Activated CD4-positive, alpha-beta T cell treated with anti-CD3 and anti-CD28 coated beads, Interleukin-2, amount 10 ng/mL, durations not matched to agents 7 days and 5 days (primary cell): ENCODE measurements at places on chromosomes 4 and X.
A peak's percentile ranks its signal among the peaks of the same experiment; 100 is the strongest.

GRCh38 chrX:106178826-106179225 lies 10.7 kb downstream of the PWWP3B start:
- no peak for DNase-seq

DNA sequence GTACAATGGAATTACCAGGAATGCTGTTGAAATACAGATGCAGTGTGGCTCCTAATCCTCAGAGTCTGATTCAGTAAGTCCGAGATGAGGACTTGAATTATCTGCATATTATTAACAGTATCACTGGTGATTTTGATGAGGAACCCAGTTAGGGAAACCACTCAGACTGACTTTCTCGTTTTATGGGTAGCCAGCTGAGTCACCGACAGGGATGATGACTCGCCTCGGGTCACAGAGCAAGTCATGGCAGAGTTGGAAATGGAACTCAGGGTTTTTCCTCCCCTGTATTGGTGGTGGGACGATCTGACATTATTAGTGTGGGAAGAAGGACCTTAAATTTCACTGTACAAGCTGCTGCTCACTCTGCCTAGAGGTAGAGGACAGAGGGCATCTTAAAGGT lies 51.3 kb downstream of the RTL9 start:
- no peak for DNase-seq

- DNase-seq, result no peak
Measured at GRCh38 chr4:111792632-111793031, 352.6 kb upstream of the FAM241A start.

- no peak for DNase-seq
Measured at GRCh38 chrX:104712515-104712914, 146.5 kb downstream of the IL1RAPL2 start.

DNA sequence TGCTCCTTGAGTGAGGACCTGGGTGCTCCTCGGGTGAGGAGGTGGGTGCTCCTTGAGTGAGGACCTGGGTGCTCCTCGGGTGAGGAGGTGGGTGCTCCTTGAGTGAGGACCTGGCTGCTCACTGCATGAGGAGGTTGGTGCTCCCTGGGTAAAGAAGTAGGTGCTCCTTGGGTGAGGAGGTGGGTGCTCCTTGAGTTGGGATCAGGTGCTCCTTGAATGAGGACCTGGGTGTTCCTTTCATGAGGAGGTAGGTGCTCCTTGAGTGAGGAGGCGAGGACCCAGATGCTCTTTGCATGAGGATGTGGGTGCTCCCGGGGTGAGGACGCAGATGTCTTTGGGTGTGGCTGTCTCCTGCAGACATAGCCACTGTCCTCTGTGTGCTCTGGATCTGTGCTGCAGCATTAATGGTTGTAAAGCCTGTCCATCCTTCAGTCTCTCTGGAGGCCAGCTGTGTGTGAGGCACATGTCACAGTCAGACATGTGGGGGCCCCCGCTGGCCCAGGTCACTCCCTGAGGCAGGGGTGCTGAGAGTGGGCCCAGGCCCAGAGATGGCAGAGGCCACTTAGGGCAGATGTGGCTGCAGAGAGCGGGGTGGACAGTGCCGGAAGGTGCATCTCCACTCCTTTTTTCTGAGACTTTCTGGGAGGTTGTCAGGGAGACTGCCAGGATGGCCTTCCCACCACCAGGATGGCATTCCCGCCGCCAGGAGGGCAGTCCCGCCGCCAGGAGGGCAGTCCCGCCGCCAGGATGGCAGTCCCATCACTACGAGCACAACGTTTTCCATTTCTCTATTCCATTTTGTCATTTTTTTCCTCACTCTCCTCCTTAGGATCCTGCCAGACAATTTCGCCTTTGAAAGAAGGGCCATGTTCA lies 101.8 kb downstream of the HMX1 start:
- no peak for DNase-seq

DNA sequence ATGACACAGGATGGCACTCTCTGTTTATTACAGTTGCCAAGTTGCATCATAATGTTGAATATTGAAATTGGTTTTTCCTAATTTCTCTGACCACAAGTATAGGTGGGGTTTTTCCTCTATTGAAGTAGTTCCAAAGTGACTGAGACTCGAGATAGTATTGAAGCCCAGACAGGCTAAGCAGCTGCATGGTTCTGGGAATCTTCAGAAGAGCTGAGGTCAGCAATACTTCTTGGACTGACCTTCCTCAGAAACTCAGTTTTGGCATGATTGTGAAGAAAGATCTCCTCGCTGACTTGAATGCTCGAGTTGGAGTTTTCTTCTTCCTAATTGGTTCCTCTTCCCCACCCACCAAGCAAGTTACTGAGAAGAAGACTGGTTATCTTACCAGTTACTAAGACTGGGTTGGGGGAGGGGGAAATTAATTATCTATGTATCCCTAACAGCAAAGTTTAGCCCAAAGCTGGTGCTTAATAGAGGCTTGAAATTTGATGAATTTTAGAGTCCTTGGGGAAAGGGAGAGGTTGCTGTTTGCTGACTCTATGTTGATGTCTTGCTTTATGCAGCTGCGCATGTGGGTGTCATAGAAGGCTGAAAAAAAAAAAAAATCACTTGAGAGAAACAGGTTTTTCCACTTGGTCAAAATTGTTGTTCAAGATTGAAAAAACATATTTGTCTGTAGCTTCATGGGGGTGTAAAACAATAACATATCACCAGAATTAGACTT lies 91.1 kb downstream of the P2RY10 start:
- DNase-seq, result no peak

GRCh38 chr4:828641-829271 lies 2.8 kb upstream of the CPLX1 start:
- no peak for DNase-seq

DNA sequence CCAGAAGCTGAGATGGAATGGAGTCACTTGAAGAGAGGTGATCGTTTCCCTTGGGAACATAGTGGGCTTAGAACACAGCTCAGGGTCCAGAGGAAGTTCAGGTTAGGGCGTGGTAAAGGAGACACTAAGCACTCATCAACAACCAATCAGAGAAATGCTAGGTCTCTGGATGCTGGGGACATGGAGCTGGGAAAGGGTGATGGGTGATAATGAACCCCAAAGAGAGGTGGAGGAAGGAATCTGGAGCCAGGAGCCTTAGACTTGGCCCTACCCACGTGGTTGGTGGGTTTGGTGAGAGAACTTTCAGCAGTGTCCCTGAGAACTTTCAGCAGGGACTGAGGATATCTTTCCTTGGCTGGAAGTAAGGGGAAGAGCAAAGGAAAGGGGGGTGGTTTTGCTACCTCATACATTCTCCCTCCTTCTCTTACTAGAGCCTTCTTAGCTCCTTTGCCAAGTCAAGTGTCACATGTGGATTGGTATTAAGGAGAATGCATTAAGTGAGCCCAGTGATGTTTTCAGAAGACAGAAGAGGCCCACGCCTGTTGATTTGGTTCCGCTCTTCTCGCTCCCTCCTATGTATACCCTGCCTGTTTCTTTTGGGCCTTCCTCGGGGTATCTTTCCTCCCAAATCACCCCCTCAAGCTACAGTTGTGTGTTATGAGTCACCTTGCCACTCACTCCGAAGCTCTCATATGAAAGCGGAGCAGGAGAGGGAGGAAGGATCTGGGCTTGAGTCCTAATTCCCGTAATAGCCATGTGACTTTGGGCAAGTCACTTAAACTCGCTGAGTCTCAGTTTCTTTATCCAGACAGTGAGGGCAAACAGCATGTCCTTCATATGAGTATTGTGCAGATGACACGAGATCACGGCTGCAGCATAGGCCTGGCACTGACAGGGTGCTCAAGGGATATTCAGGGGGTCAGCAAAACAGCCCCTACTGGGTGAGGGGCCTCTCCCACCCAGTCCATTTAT lies 63.1 kb downstream of the TSC22D3 start:
- DNase-seq, result no peak

GRCh38 chr4:101141230-101141629 lies 206.1 kb downstream of the PPP3CA start:
- no peak for DNase-seq

- no peak for DNase-seq
Measured at GRCh38 chr4:151443247-151443646, 34.3 kb downstream of the FHIP1A start.

DNA sequence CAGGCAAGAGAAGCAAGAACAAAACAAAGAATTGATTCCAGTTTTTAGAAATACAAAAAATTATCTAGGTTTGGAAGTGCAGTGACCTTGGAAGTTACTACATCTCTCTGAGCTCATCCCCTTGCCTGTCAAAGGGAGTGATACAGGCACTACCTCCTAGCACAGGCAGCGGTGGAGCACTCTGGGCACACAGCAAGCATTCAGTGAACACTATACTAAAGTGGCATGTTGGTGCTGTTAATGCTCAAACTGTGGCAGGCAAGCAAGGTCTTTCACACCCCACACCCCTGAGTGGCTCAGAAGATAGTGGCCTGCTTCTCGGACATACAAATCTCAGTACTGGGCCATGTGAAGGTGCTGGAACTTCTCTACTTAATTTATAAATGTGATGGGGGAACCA lies 51.2 kb downstream of the DRD5 start:
- no peak for DNase-seq

GRCh38 chrX:149848855-149849254 lies 32.1 kb upstream of the MAGEA8 start:
- DNase-seq, result no peak

- DNase-seq, result no peak
Measured at GRCh38 chrX:22616867-22617266, 344.2 kb downstream of the CBLL2 start.

GRCh38 chrX:77447653-77448569 lies 722 bp downstream of the FGF16 start:
- DNase-seq, result no peak

- DNase-seq, result no peak
Measured at GRCh38 chr4:142402900-142403299, 443.2 kb downstream of the INPP4B start.

- DNase-seq, result no peak
Measured at GRCh38 chr4:170167678-170168077, 77.9 kb upstream of the AADAT start.

- DNase-seq, result no peak
Measured at GRCh38 chr4:6984612-6985425, 58.4 kb upstream of the TADA2B start.

DNA sequence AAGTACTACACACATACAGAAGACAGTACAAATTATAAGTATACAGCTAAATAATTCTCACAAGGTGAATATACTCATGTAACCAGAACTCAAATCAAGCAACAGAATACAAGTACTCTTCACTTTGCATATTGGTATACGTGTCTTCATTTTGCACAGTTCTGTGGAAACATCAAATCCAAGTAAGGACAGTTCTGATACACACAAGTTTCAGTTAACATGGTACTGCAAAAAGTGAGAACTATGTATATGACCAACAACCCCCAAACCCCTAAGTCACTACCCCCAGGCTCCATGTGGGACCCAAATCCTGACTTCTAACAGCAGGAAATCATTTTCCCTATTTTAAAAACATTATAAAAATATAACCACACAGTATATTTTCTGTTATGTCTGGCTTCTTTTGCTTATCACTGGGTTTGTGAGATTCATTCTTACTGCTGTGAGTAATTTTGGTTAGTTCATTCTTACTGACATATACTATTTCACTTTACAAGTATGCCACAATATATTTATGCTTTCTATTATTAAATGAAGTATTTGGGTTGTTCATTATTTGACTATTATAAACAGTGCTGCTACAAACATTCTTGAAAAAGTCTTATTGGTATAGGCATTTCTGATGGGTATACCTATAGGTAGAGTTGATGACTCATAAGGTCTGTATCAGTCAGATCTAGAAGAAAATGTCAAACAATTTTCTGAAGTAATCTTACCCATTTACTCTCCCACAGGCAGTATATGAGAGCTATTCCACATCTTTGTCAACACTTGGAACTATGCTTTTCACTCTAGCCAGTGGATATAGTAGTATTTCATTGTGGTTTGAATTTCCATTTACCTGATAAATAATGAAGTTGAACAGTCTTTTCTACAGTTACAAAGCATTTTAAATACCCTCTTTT lies 47.0 kb downstream of the SCLT1 start:
- DNase-seq, result no peak

DNA sequence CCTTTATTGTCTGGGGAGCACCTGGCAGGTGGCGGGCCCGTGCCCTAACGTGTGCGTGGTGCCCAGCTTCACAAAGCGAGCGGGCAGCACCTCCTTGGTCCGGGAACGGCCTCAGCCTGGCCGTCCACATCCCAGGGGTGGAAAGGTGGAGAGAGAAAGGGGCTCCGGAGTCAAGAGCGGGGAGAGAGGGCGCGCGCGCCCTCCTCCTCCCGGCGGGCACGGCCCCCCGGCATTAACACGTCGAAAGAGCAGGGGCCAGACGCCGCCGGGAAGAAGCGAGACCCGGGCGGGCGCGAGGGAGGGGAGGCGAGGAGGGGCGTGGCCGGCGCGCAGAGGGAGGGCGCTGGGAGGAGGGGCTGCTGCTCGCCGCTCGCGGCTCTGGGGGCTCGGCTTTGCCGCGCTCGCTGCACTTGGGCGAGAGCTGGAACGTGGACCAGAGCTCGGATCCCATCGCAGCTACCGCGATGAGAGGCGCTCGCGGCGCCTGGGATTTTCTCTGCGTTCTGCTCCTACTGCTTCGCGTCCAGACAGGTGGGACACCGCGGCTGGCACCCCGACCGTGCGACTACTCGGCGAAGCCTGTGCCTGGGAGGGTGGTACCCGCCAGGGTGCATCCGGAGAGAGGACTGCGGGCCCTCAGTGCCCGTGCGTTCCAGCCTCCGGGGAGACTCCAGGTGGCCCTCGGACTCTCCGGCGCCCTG lies at the start of gene KIT:
TSS of gene KIT (plus strand) at position 407 of the 701 bp plus-strand sequence. CDS start at position 465, 58 bp downstream.
- no peak for DNase-seq

DNA sequence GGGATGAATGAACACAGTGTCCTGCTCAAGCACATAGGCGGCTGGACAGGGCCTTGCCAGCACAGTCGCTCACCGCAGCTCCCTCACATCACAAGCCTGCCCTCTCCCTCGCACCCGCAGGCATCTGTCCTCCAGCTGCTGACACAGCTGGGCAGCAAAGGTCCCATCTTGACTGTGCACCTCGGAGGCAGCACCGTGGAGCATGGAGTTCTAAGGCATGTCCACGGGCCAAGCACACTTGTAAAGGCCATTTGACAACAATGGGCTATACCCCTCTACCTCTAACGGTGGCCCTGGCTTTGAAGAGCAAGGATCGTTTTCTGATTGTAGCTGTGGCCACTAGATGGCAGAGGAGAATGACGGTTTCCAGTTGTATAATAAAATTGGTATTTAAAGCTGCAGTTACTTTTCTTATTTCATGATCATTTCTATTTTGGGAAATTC lies 53.8 kb downstream of the APLN start:
- peak; percentile 32 for DNase-seq

DNA sequence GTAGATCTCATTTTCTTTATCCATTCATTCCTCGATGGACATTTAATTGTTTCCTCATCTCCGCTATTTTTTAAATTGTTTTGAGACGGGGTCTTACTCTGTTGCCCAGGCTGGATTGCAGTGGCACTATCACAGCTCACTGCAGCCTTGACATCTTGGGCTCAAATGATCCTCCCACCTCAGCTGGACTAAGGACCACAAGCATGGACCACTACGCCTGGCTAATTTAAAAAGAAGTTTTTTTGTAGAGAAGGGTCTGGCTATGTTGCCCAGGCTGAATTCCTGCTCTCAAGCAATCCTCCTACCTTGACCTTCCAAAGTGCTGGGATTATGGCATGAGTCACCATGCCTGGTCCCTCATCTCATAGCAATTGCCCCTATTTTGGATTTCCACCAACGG lies 7.0 kb upstream of the TRIML1 start:
- no peak for DNase-seq

GRCh38 chr4:122412547-122412946 lies 33.7 kb downstream of the ADAD1 start:
- DNase-seq, result no peak
